ENCODE measurements at places on chromosomes 13 and 19.

DNA sequence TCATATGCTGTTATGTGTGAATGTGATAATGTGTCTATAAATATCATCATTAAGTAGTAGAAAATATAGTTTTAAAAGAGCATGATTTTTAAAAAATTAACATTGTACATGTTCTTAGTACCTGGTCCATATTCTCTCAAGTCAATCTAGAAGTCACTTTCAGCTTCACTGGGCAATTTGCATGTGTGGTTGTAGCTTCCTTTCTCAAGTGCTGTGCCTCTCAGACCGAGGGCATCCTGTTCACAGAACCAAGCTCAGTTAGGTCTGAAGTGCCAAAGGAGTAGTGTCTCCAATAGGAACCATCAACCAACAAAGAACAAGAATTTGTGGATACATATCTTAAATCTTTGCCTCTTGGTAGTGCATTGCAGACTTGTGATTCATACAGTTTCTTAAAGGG, 541.8 kb upstream of the SLC10A2 start:
- DNase-seq: no peak

- no peak for DNase-seq
These were observed 2.9 kb downstream of the SUPT5H start for GRCh38 chr19:39448271-39448670.

GRCh38 chr19:28465371-28466086, 747.4 kb downstream of the UQCRFS1 start:
- no peak for DNase-seq

DNA sequence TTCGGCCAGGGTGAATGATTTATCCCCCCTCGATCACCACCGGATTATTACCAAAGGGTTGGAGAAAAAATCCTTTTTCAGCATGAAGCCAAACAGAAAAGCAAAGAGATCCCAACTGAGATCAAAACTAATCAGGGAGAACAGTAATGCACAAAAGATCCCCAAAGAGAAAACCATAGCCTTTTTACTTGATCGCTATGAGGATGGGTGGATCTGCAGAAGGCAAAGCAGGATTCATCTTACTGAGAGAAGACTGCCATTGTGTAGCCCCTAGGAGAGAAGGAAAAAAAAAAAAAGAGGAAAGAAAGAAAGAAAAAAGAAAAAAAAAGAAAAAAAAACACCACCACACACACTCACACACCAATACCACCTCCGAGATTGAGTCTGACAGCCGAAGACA, at the start of gene FGF14:
FGF14 (minus strand) TSS at position 283 of the 400 bp plus-strand sequence.
- no peak for DNase-seq

DNA sequence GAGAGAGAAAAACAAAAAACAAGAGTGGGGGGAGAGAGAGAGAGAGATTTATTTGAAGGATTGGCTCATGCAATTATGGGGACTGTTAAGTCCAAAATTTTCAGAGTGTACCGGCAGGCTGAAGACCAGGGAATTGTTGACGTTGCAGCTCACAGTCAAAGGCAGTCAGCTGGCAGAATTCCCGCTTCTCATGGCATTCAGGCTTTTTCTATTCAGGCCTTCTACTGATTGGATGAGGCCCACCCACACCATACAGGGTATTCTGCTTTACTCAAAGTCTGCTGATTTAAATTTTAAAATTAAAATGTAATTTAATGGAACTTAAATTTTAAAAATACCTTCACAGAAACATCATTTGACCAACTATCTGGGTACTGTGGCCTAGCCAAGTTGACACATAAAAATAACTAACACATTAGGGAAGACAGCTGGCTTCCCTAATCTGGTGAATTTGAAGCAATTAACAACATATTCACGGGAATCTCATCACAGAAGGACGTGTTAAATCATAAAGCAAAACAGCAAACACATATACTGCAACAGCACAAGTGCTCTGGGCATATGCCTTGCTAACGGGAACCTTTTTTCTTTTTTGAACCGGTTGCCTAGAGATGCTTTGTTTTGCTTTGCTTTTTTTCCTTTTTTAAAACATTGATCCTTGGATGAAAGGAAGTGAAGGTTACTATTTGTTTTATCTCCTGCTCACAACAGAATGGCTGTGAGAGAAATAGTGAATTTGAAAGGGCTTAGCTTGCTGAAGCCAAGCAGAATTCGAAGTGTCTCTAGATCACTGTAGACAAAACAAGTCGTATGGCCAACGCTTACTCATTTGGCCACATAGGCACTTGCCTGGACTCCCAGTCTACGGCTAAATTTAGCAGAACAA, 505.1 kb downstream of the IRS2 start:
- DNase-seq: no peak

DNA sequence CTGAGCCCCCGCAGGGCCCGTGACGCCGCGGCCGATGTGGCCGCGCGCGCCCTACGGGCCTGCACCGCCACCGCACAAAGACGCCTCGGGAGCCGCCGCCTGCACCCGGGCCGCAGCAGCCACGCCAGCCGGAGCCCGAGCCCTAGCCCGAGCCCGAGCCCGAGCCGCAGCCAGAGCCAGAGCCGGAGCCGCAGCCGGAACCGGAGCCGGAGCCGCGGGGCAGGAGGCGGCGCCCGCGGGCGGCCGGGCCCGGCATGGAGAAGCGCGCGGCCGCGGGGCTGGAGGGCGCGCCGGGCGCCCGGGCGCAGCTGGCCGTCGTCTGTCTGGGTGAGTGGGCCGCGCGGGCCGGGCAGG, 379 bp downstream of the LRP3 start:
- DNase-seq: no peak

- no peak for DNase-seq
These were observed 7.0 kb upstream of the SEMA6B start for GRCh38 chr19:4566402-4567051.

DNA sequence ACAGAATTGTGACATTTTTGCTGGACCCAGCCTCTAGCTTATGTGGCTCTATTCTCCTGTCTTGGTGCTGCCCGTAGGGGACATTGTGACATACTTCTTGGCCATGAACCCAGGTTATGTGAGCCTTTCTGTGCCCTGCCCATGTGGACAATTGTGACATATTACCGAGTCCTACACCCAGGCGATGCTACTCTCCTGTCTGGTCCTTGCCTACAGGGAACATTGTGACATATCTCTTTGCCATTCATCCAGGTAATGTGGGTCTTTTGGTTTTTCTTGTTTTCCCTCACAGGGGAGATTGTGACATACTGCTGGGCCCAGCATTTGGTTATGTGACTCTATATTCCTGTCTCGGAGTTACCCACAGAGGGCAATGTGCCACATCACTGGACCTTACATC, 71.5 kb upstream of the ZNF43 start:
- no peak for DNase-seq

GRCh38 chr13:66224663-66225062, 1005.5 kb downstream of the PCDH9 start:
- no peak for DNase-seq

Data from AG04449 (cell line).